ENCODE measurements at places on chromosomes 16 and 17.

DNA sequence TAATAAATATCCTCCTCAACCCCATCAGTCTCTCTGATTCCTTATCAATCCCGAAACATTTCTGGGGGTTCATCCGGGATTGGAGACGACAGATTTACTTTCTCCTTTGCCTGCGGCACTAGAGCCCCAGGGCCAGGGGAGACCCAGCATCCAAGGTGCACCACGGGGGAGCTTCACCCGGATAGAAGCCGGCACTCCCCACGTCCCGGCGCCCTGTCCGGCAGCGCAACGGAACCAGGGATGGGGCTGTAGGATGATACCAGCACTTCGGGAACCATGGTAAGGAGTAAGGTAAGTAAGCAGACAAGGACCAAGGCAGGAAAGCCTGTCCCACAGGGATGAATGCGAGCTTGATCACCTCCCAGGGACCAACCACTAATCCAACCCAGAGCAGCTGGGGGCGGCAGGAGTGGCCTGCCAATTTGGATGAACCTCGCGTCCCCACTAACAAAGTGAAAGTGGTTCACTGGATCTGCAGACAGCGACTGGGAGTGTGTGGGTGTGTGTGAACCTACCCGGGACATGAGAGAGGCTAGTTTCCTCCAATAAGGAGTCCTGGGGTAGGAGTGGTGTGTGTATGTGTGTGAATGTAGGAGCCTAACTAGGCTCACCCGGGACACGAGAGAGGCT, 11.9 kb downstream of the POLR3K start:
- DNase-seq: no peak

GRCh38 chr17:13775450-13775849, 173.7 kb upstream of the HS3ST3A1 start:
- DNase-seq: no peak

GRCh38 chr17:14744761-14745473, 444.0 kb downstream of the HS3ST3B1 start:
- no peak for DNase-seq

DNA sequence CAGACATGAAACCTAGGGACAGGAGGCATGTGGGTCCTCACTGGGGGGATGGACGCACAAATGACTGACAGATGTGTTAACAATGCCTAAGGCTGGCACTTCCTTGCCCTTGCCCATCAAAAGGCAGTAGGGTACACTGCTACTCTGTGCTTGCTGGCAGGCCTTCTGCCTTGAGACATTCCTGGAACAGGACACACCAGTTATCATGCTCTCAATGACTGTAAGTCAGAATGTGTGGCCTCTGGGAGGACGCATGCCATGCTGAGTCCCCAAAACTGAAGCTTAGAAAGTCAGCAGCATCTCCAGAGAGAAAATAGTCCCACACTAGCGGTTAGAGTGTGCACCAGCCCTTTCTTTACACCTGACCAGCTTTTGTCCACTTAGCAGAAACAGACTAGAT, 16.1 kb upstream of the SREBF1 start:
- no peak for DNase-seq

DNA sequence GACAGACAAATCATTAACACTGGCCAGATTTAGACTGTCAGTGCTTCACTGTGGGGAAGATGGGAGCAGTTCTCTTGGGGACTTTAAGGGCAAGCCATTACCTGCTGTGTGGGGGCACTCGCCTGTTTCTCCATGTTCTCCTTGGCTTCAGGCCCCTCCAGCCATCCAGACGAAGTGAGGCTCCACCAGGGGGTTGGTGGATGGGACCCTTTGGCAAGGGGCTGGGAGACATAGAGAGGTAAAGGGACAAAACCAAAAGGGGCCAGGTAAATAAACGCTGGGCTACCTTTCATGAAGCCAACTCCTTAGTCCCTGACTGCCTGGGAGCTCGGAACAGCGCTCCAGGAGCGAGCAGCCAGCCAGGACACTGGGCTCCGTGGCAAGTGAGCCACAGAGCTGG, 14.0 kb downstream of the TBX4 start:
- no peak for DNase-seq

GRCh38 chr17:65434251-65434650, 127.2 kb downstream of the AXIN2 start:
- no peak for DNase-seq

DNA sequence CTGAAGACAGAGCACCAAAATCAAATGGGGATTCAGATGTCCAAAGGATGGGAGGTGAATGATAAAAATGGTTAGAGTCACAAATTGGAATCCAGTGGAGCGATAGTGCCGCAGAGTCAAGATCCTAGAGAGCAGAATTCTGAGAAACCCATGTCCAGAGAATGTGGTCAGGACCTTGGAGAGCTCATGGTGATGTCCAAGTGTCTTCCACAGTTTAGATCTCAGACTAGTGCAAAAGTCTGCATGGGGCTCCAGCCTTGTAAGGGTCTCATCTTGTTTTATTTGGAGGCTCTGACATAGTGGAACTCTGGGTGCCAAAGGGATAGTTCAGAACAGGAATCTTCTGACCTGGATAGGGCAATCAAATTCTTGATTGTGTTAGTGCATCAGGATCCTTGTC, 245.9 kb upstream of the HSBP1 start:
- no peak for DNase-seq

GRCh38 chr17:50638966-50639713, 4.5 kb downstream of the ABCC3 start:
- no peak for DNase-seq

DNA sequence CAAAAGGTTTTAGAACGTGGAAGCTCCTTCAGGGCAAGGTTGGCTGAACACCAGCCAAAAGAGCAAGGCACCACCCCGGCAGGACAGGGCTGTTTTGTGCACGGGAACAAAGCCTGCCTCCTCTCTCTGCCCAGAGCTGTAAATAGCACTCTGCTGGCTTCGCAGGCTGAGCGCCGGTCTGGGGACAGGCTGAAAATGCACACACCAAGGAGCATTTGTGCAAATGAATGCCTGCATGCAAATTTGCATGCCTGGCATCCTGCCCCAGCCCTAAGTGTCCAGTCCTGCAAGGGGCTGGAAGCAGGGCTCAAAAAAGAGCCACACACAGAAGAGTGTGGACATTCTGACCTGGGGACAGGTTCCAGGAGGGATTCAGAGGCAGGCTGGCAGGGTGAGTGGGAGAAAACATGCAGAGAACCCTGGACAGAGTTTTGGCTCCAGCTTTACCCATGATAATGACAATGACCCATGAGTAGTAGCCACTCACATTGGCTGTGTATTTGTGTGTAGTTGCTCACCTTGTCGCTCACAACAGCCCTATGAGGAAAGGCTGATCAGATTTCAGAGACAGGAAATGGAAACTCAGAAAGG, 11.7 kb downstream of the ABAT start:
- no peak for DNase-seq

DNA sequence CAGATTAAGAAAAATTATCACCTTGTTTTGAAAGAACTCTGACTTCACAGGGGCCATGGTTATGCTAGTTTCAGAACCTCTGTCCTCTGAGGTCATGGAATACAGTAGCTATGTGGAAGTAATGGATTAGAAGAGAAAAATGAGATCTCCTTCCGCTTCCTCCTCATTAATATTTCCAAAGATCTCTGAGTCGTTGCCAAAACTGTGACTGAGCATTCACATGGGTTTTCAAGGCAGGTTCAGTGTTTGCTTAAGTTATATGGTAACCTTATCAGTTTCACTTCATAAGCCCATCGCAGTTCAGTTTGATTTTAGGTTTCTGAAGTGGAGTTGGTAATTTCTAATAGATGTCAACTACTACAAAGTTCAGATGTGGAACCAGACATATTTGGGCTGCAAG, 321.2 kb upstream of the SOX9 start:
- DNase-seq: no peak

GRCh38 chr17:72667096-72668063, 425.1 kb downstream of the SLC39A11 start:
- no peak for DNase-seq

DNA sequence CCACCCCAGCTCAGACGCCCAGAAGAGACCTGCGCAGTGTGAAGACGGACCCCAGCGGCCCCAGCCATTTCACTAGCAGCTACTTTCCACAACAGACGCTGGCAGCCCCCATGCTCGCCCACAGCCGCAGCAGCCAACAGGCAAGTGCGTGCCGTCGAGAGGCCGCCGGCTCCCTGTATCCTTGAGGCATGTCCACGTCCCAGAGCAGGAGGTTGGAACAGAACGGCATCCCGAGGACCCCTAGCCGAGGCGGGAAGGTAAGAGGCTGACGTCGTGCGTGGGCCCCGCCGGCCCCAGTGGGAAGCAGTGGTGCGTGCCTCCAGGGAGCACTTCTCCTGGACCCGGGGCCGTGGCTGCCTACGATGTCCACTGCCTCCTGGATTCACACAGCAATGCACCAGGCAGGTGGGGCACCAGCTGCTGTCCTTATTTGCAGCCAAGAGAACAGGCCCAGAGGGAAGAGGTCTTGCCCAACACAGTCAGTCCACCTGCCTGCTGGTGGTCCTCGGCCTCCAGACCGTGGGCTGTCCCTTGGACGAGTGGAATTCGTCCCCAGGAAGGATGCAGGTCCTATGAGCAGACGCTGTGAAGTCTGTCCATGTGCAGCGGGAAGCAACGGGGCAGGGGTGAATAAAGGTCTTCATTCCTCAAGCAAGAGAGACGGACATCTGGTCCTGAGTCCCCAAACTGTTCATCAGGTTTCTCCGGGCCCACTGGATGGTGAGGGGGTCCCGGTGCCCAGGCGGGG, 38.5 kb downstream of the SLC7A5 start:
- DNase-seq: no peak

DNA sequence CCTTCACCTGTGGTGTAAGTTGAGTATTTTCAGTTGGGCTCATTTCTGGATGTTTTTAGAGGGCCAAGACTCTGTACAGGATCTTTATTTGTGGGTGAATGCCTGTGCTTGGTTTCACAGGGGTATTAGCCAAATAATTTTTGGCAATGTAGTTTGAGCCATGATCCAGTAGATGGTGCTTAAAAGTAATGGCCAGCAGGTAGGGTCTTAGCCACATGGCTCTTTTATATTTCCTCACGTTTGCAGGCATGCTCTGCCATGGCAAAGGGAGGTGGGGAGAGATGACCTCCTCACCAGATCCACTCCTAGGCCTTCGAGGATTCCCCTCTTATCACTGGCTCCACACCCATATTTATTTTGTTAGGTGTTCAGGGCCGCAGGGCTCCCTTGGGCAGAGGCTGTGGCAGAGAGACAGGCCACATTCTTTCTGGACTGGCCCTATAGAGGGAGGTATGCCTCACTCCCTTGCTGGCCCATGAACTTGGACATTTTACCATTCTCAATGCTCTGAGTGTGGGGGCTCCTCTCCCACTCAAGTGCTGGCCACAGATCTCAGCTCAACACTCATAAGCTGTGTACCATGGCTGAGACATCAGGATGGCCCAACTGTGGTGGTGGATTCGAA, 417.1 kb downstream of the XYLT1 start:
- no peak for DNase-seq

DNA sequence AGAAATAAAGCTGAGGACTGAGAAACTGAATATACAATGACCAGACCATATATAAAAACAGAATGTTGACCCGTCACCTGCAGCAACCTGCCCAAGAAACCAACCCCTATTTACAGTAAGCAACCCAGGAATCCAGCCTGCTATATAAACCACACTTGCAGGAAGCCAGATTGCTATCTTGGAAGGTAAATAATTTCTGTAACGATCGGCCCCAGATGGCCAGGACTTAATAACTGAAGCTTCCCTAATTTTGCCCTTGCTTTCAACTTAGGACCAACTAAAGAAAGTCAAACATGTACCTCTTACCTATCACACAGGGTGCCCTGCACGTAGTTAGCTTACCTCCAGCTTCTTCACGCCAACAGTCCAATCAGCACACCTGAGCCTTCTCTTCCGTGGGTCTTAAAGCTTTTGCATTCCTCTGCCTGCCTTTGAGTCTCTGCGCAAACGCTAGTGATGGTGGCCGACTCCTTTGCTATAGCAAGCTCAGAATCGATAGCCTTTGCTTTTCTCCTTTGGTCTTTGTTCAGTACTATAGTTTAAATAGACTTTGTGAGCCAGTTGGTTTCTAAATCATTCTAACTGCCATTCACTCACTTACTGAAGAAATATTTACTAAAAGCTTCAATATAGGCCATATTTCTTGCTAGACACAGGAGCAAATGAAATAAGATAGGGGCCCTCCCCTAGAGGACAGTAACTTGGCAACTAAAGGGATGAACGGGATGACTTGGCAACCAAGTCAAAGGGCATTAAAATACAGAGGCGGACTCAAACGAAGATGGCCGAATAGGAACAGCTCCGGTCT, 31.3 kb downstream of the MPHOSPH6 start:
- DNase-seq: no peak

GRCh38 chr17:49766918-49767530, 3.1 kb upstream of the FAM117A start:
- no peak for DNase-seq

DNA sequence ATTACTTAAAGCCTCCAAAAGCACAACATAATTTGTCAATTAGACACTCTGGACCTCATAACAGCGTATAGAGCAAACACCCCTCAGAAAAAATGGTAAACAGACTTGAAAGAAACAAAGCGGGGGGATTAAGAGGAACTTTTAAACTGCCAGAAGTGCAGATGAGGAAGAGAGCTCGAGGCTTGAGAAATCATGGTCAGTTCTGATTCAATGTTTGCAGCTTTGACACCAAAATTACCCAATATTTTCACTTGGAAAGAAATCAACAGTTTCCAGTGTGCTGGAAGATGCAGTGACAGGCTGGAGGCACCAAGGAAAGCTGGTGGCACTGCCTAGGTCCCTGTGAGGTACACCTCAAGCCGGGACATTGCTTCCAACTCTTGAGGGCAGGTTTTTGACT, 180.9 kb upstream of the TOX3 start:
- DNase-seq: no peak

DNA sequence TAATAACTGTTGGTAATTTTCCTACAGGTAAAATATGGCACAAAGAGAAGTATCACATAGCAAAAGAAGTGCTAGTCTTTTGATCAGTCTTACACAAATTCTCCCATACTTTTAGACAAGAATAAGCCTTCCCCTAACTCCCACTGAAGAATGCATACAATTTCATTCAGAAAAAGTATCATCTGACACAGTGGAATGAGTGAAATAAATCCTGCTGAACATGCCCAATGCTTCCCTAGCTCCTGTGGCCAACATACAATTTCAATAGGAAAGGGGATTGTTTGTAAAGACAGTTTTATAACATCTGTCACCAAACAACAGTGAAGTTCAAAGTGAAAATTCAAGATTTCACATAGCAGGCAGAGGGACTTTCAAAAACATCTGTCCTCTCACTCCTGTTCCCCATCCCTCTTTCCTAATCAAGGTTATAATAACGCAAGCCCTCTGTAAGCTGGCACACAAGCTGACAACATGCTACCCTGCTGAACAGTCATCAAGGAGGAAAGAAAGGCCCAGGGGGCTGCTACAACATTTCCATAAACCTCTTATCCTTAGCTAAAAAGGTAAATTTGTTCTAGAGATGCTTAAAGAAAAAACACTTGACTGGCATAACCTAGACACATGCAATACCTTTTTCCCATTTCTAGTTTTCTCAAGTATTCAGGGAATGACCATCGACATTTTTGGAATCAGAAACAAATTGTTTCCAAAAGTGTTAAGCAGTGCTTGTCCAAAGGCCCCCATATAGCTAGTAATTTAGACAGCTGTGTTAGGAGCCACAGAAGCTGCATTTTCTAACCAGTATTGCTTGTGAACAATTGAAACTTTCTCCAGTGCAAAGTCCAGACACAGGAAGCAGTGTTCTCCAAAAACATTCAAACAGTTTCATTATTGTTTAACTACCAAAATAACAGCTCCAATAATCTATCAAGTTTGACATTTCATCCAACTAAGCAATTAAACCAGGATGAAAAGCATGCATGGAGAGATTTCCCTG, 11.5 kb upstream of the RFFL start:
- DNase-seq: no peak

All from activated CD4-positive, CD25-positive, alpha-beta regulatory T cell treated with anti-CD3 and anti-CD28 coated beads, Interleukin-2, amount 50 U/mL, for 72 hours (primary cell).